Stimulated activated CD8-positive, alpha-beta memory T cell treated with anti-CD3 and anti-CD28 coated beads, Interleukin-15, amount 100 ng/mL, for 1 hour (primary cell): ENCODE measurements at places on chromosomes 3 and 15.

DNA sequence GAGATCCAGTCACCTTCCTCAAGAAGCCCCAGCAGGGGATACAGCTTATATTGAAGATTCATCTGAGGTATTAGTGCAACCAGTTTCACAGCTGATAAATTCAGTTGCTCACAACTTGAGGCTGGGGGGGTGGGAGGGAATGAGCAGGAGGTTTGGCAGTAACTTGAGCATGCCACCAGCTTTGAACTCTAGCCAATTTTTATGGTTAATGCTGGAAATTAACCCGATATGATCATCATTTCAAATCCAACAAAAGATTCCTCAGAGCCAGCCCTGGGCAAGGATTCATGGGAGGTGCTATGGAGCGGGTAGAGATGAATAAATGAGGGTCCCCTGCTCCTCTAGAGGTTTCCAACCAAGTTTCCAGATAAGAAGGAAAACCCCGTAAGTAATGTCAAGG, 73.1 kb upstream of the HES1 start:
- no peak for DNase-seq

DNA sequence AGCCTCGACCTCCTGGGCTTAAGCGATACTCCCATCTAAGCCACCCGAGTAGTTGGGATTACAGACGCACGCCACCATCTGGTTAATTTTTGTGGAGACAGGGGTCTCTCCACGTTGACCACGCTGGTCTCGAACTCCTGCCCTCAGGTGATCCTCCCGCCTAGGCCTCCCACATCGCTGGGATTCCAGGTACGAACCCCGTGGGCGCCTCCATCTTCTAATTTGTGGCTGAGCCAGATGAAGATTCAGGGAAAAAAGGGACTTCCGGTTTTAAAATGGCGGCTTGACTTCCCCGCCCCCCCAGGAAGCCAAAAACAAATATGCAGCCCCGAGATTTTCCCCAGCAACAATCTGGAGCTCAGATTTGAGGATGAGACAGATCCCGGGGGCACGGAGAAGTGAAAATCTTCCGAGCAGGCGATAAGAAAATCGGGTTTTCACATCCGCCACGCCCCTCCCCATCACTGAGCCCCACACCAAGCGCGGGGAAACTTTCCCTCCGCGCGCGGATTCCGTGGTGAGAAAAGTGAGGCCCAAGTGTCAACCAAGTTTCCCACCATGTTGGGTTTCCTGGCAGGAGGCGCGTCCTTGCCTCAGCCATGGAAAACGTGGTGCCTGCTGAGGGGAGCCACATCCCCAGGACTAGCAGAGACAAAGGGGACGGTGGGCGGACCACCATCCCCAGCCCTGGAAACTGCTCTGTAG, 15.4 kb downstream of the CHST14 start:
- no peak for DNase-seq

- no peak for DNase-seq
Measured at GRCh38 chr15:57335719-57336118, 40.6 kb upstream of the CGNL1 start.

GRCh38 chr15:59296181-59296617, 76.5 kb downstream of the MYO1E start:
- DNase-seq = no peak

GRCh38 chr3:52291508-52292181, 4.0 kb downstream of the GLYCTK start:
- no peak for DNase-seq

- peak; percentile 16 for DNase-seq
Measured at GRCh38 chr3:19947549-19948225, 790 bp downstream of the RAB5A start.

GRCh38 chr3:73284472-73284871, 223.0 kb downstream of the EBLN2 start:
- DNase-seq = no peak

DNA sequence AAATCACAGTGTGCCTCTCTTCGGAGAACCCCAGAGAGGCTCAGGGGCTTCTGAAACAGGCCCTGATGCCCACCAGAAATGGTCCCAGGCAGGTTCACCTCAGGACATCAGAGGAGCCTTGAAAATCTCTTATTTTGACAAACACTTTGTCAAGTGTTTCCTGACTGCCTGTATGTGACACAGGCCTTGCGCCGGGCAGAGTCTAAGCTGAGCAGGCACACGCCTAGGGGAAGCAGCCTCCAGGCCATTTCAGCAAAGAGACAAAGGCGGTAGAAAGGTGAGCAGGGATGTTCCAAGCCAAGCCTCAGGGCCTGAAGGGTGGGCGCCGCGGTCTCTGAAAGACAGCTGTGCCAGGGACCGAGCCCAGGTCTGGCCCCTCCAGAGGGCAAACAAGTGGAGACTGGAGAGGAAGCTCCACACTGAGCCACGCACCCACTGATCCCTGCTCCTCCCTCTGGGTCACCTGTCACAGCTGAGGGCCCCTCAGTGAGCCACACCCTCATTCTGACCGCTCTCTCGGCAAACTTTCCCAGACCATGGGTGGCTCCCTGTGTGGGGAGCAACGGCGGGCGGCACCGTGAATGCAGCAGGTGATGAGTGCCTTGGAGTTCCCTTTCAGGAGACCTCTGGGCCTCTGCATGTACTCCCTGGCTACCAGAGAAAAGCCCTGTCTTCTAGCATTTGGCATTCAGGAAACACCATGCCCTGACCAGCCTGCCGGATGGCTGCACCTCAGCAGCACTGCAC, 136.1 kb downstream of the ADAMTS17 start:
- no peak for DNase-seq

- no peak for DNase-seq
Measured at GRCh38 chr3:32379831-32380500, 11.7 kb upstream of the CMTM7 start.

- DNase-seq = no peak
Measured at GRCh38 chr15:68983961-68984481, 30.5 kb upstream of the NOX5 start.

DNA sequence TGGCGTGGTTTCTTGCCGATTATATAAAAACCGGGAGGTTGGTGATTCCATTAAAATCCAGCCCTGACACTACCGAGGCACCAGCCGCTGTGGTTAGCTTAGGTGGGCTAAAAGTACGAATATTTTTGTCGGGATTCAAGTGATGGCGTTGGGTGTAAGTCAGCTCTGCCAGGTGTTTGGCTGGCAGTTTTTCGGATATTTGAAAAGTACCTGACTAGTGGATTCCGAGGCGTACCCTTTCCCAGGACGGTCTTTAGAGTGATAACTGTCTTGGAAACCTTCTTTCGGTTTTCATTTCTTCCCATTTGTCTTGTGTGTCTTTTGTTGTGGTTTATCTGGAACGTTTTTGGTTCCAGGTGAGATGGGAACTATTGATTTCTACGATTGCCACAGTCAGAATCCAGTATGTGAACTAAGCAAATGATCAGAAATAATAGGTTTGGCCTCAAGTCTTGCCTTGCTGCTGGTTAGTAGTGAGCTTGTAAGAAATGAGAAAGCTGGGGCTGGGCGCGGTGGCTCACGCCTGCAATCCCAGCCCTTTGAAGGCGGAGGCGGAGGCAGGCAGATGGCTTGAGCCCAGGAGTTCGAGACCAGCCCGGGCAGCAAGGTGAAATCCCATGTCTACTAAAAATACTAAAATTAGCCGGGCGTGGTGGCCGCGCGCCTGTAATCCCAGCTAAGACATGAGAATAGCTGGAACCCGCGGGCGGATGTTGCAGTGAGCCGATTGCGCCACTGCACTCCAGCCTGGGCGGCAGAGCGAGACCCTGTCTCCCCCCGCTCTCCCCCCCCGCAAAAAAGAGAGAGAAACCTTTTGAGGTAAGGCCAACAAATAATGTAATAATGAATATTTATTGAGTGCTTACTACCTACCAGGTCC, 1.4 kb downstream of the FYTTD1 start:
- DNase-seq = no peak

DNA sequence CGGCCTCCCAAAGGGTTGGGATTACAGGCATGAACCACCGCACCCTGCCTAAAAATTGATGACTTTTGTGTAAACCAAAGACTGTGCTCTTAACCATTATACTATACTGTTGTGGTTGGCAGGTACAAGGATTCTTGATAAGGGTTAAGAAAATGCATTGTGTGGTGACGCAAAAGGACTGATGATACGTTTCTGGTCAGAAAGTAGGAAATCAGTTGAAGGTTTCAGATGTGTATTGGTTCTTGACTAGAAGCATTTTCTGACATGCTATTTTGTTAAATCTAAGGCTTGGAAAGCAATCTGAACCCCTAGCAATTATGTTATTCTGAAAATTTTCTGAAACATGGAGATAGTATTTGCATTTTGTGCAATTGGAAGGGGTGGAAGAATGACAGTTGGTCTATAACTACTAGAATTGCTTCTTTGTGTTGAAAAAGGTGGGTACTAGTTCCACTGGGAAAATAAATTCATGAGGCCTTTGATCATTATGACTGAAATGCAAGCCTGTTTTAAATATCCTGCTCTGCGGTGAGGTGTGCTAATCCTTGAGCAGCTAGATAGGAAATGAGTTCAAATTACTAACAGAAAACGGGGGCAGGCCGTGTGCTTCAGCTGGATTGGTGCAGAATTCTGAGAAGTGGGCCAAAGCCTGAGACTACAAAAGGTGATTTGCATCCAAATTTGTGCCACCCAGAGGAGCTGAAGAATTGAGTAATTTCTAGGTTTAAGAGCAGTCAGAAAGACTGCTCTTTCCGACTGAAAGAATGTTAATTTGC, 66.0 kb upstream of the LRRFIP2 start:
- DNase-seq = no peak

- DNase-seq = no peak
Measured at GRCh38 chr15:68990992-68991500, 23.4 kb upstream of the NOX5 start.

- no peak for DNase-seq
Measured at GRCh38 chr3:30393079-30393478, 213.3 kb upstream of the TGFBR2 start.

GRCh38 chr3:147428326-147428725, 19.2 kb downstream of the ZIC1 start:
- DNase-seq = no peak

DNA sequence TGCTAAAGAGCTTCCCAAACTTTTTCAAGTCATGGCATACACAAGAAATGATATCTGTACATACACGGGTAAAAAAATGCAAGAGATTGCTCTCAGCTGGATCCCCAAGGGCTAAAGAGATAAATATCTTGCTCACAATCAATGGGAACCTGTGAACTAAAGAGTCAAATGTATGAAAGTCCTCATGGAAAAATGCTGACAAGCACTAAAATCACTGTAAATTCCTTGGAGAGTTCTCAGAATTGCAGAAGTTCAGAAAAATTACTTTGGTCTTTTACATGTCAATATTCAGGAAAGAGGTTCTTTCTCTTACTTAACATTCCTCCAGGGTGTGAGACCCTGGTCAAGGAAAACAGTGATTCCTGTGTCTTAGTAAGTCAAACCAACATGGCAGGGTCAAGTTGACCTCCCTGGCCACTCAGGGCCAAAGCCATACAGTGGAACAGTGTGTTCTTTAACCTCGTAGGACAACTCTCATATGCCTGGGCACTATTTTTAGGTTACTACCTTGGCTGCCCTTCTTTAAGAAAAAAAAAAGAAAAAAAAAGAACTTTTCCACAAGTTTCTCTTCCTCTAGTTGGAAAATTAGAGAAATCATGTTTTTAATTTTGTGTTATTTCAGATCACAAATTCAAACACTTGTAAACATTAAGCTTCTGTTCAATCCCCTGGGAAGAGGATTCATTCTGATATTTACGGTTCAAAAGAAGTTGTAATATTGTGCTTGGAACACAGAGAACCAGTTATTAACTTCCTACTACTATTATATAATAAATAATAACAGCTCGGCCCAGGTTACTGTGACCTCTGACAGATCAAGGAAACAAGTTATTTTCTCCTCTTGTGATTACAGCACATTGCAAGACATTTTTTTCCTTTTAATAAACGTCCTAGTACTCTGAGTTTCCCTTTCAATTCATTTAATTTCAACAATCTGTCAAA, 12.5 kb downstream of the SSR3 start:
- DNase-seq = no peak

- no peak for DNase-seq
Measured at GRCh38 chr15:58039079-58040035, 26.2 kb downstream of the ALDH1A2 start.

DNA sequence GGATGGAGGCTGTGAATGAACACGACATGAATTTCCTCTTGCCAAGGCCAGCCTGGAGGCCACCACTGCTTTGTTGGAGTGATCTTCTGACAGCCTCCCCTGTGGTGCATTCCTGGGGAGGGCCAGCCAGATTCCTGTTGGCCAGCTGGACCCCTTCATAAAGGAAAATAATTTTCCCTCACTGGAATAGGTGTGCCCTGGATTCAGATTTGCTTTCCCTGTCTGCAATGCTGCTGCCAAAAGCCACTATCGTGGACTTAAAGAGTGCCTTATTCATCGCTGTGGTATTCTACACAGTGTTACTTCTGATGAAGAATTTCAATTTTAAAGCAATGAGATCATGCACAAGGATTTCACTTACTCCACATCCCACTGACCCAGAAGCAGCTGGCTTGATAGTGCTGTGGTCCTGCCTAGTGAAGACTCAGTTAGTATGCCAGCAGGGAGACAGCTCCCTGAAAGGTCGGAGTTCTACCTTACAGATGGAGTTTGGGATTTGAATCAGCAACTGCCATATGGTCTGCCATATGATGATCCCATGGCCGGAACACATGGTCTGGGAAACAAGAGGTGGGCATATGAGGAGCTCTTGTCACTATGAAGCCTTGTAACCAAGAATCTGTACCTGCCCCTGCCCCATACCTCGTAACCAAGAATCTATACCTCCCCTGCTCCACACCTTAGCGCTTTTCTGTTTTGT, 145.2 kb downstream of the KLF13 start:
- DNase-seq = no peak

DNA sequence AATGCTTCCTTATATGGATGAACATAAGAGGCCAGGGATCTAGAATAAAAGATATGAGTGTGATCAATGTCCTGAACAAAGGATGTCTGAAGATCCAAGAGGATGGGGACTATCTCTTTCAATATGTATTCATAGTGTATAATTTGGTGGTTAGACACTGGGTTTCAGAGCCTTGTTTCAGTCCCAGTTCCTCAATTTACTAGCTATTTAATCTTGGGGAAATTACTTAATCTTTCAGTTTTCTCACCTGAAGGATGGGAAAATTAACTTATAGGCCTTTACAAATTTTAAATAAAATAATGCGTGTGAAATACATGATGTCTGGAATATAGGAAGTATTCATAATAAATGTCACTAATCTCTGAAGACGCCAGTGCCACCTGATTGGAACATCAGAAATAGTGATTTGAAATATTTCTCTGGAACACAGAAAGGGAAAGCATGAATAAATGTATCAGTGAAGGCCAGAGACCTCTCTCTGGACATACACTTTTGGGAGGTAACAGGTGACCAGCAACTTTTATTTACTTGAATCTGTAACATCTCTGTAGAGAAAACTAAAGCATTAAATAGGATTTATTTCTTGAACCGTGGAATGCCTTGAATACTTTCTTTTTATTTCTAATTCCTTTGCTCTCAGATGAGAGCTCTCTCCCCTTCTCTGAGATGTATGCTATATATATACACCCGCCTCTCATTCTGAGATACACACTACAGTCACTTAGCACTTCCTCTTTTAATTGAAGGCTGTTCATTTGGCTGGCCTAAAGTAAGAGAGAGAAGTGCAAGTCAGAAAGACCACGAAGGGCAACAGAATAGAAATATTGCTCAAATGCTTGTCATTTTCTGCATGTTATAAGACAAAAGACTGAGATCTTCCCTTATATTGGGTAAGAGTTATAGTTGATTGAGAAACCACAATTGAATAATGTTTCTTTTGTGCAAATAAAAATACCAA, 407.1 kb downstream of the LSAMP start:
- no peak for DNase-seq

- DNase-seq = no peak
Measured at GRCh38 chr3:14605067-14605466, 46.5 kb upstream of the CCDC174 start.

- DNase-seq = no peak
Measured at GRCh38 chr3:126478581-126479310, 3.1 kb upstream of the ZXDC start.
